ENCODE measurements at places on chromosomes 5 and 9.

- no peak for DNase-seq
Observed at GRCh38 chr5:150137997-150138396, 17.6 kb downstream of the PDGFRB start.

GRCh38 chr5:73182307-73182706, 9.3 kb downstream of the TMEM174 start:
- DNase-seq: no peak

DNA sequence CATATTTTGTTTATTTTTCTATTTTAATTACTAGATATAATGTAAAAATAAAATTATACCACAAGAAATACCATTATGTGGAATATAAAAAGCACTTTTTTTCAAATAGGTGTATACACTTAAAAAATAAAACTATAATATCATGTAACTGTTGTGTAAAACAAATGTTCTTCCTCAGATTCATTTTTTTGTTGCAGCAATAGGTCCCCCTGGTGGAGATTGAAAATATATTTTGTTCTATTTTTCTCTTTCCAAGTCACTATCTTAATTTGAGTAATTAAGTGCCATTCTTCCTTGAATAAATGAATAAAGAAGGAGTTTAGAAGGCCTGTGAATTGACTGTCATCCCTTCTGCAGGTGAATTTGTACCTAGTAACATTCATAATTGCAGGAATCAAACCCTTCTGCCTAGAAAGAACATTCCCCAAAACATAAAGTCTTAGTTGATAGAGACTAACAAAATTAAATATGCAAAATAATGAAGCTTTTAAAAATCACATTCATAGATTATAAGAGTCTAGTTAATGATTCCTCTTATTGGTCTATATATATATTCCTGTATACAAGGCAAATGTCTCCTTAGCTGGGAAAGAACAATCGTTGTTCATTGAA, 23.4 kb downstream of the CETN3 start:
- no peak for DNase-seq

GRCh38 chr9:120513825-120514396, 66.1 kb downstream of the CDK5RAP2 start:
- peak; percentile 19 for DNase-seq

GRCh38 chr5:59485107-59485506, 408.4 kb downstream of the PDE4D start:
- no peak for DNase-seq

DNA sequence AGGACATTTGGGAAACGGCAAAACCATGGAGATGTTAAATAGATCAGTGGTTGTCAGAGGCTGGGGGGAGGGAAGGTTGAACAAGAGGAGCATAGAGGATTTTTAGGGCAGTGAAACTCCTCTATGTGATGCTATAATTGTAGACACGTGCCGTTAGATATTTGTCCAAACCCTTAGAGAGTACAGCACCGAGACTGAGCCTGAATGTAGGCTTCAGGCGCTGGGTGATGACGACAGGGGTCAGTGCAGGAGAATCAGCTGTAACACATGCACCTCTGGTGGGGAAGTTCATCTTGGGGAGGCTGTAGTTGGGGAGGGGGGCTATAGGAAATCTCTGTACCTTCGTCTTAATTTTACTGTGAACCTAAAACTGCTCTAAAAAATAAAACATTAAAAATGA, 22.2 kb upstream of the CLPTM1L start:
- no peak for DNase-seq

- no peak for DNase-seq
Observed at GRCh38 chr5:17907094-17907493, 272.8 kb downstream of the TAF11L14 start.

DNA sequence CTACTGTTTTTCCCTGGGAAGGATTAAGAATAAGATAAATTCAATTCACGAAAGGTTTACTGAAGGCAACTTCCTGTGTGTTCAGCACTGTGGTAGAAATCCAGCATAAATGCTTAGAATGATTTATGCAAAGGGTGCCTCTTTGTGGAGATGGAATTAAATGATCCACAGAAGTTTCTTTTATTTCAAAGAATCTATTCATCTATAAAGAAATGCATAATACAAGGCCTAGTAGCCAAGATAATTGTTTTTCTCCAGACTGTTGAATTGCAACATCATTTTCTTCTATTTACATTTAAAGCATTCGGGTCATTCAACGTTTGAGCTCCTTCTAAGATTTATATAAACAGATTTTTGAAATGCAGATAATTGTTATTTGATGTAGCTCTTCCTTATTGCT, 138.8 kb upstream of the NFIL3 start:
- no peak for DNase-seq

DNA sequence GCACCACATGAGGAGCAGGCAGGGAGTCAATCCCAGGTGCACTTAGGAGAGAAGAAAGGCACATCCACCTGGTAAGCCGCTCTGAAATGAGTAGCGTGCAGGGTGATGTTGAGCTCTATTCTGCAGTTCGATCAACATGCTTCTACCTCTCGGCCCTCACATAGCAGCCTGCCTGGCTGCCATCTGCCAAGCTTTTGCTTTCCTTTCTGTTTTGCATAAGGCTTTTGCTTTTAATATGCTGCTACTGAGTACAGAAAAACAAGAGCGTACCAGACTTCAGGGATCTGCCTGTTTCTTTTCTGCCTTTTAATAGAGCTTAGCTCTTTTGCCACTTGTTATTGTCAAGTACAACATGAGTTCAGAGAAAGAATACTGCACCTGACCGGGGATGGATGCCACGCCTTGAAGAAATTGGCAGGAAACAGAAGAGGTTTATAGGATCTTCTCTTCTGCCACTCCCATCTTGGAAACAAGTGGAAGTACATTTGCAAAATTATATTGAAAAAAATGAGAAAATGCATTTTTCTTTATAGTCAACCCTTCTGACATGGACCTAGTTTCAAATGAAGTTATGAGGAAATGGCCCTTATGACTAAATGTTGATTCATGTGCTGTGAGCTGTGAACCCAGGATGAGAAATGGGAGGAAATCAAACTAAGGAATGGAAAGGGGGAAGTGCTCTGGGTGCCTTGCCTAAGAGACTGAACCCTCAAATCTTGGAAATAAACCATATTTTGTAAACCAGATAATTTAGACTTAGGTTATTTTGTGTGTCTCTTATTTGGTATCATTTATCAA, 4.0 kb upstream of the FCHO2 start:
- no peak for DNase-seq

DNA sequence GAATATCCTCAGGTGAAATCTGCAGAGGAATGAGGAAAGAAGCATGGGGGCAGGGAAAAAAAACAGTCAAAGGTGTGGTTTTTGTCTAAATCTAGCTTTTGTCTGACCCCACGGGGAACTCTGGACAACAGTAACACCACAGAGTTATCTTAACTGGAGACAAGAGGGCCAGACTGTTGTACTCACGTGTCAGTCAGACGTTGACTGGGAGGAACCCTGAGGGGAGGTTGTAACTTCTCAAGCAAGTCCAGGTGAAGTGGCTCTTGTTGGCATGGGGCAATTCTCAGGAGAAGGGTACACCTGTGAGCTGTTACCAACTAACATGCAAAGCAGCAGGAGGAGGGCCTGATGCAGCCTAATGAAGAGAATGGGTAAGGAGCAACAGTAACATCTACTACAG, 44.1 kb upstream of the SHISAL2B start:
- no peak for DNase-seq

DNA sequence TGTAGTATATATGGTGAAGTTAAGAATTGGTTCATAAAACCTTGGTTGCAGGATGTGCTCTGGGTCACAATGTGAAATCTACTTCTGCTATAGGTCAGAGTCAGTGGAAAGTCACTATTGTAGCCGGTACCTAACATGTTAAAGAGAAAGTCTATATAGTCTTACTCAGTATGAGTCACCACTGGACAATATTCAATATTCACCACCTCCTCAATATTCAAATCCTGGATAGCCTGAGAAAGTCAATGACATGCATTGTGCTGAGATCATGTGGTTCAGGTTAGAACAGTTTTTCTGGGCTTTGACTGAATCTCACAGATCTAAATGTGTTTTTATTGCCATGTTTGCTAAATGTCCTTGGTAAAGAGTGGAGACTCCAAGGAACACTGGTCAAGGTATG, 108.8 kb downstream of the HMHB1 start:
- DNase-seq: no peak

DNA sequence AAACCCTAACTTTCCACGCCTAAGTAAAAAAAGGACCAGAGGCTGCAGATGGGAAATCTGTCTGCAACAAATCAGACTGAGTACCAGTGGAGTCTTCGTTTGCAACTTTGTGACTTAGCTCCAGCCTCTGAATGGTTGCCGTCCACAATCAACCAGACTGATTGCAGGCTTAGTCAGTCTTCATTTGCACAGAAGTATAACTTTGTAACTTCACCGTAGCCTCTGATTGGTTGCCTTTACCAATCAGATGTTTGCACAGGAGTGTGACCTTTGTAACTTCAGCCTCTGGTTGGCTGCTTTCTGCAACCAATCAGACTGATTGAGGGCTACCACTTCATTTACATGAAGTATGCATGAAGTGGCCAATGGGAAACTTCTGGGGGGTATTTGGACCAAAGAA, 53.7 kb downstream of the TGFBR1 start:
- no peak for DNase-seq

DNA sequence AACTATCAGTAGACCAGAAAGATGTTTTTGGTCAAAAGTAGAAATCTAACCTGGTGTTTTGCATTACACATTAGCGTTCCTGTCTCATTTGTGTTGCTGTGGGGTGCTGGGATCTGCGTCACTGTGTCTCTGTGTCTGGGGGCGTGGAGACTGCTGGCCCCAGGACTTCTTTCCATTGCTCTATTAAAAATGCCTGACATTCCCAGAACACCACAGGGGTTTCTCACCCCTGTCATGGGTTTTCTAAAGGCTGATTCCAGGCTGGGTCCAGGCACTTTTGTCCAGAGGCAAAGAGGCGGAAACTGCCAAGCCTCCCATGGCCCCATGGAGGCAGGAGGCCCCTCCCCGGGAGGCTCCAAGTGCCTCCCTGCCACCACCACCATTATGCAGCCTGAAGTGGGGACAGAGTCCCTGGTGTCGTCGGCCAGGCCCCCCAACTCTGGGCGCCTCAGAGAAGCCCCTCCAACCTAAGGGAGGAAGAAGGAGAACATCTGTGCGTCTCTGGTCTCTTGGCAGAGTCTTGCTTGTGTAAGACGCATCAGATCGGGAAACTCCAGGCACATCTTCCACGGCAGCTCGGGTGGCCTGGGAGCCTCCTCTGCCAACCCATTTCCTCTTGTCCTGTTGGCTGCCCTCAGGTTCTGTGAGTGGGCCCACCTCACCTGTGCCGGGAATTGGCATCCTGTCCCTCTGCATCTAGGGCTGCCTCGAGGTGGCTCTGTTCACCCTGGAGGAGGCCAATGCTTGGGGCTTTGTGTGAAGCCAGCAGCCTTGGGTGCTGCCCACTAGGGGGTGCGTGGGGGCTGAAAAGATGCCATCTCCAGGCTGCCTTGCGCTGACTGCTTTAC, 13.8 kb upstream of the PLEKHG4B start:
- peak; percentile 60 for DNase-seq

GRCh38 chr5:59174248-59174844, 591.5 kb downstream of the RAB3C start:
- peak; percentile 47 for DNase-seq

DNA sequence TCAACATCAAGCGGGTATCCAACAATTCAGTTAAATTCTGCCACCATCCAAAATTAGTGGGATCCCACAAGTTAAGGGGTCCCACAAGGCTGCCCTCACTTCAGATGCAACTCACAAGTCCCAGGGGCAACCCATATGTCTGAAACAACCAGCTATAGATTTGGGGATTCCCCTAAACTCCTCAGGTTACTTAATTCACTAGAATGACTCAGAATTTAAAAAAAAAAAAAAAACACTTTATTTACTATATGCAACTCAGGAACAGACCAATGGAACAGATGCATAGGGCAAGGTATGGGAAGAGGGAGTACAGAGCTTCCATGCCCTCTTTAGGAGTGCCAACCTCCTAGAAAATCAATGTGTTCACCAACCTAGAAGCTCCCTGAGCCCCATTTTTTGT, 15.1 kb downstream of the AUH start:
- DNase-seq: no peak

DNA sequence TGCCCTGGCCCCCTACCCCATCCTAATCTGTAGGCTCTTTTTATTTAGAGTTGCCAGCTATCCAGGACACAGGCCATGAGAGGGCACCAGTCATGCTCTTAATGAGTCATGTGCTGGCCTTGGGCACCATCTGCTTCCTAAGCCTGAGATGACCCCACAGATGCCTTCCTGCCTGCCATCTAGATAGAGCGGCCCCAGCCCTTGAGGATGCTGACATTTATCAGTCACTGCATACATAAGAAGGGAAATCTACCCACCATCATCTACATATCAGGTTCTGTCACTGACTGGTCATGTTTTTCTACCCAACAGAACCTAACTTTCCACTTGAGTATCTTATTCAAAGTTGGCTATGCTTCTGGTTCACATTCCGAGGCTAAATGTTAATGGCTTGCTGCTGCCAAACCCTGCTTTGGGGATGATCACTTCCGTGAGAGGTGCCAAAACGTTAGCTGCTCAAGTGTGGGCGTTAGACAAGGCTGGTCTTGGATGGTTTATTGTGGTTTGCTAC, 49.9 kb upstream of the TTC23L start:
- no peak for DNase-seq

Measured in activated CD4-positive, alpha-beta T cell treated with anti-CD3 and anti-CD28 coated beads for 36 hours (primary cell).